Activated CD4-positive, alpha-beta T cell treated with anti-CD3 and anti-CD28 coated beads for 1 hour (primary cell): ENCODE measurements at places on chromosomes 7 and 10.

GRCh38 chr7:136386876-136387275, 409.7 kb upstream of the MTPN start:
- no peak for DNase-seq

DNA sequence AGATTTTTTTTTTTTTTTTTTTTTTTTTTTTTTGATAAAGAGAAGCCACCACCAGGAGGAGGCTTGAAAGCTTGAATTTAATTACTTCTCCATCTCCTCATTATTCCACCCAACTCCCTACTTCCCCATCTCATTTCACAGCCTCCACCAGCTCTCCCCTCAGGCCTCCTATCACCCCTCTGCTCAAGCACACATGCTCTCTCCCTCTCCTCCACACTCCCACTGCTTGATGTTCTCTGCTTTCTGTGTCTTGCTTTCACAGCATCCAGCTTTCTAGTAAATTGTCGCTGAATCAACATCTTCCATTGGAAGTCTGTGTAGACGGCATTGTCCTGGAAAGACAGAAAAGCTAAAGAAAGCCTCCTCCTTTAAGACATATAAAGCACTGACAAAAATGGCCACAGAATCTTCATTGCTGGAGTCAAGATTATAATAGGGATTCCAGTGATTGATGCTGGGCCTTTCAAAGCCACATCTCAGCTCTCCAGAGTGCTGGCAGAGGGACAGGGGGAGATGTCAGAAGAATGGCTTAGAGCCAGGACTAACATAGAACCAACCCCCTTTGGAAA, 58.3 kb downstream of the DOCK4 start:
- DNase-seq: no peak

- no peak for DNase-seq
Measured at GRCh38 chr10:230758-231157, 95.5 kb downstream of the ZMYND11 start.

- DNase-seq: no peak
Measured at GRCh38 chr10:35511647-35512046, 93.5 kb upstream of the GJD4 start.

DNA sequence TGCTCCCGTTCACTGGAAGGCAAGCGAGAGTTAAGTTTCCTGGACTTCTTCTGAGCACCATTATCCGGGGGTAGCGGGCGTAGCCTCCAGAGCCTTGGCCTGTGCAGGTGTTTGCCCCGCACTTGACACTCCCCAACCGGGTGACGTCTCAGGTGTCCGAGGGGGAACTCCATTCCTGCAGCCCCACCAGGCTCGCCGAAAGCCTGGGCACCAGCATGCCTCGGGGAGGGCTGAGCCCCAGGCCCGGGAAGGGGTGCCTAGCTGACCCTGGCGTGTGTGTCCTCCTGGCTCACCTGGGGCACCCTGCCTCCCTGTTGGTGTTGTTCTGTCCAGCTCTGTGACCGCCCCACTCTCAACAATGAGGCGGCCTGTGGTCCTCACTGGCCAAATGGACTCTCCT, 109.4 kb upstream of the GPR26 start:
- no peak for DNase-seq

- no peak for DNase-seq
Measured at GRCh38 chr10:22427890-22428571, 82.7 kb downstream of the SPAG6 start.

DNA sequence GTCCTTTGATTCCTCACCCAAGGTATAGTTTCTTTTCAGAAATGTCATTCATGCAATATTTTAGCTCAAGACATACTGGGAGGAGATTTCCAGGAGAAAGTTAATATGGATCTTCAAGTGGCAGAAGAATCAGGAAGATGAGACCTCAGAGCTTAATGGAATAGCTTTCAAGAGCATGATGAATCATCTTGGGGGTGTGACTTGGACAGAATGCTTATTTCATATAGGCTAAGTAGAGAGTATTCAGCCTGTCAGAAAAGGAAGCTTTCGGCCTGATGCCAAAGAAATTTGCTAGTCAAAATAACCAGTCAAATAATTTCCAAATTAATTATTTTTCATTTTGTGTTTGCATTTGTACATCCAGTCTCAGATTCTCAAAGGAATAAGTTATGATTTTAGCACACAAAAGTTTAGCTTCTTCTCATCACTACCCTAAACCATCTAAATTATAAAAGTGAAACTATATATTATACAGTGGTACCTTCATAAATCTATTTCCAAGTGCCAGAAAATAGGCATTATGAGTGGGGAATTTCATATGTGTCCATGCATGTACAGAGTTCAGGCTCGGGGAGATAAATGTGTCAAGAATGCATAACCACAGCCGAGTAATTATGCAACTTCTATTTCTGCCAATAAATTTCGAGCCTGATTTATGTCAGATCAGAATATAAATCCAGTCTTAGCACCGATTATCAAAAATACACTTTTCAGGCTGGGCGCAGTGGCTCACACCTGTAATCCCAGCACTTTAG, 27.3 kb upstream of the CALD1 start:
- no peak for DNase-seq

GRCh38 chr10:49356944-49357343, 38.9 kb downstream of the DRGX start:
- no peak for DNase-seq

GRCh38 chr10:1102416-1102815, 46.2 kb downstream of the WDR37 start:
- no peak for DNase-seq
